Pulmonary artery endothelial cell (primary cell): ENCODE measurements at places on chromosomes 13 and 19. TPM values are rescaled to one million over a fixed set of nuclear protein-coding genes. Genes with fewer than 3 reads are reported as not detected.

CHAF1A gene
- total RNA-seq, result 23.1 and 29.8 TPM in 2 replicates

FAM216B gene
- not detected in 2 replicates for total RNA-seq

OR7D2 gene
- total RNA-seq, result not detected in 2 replicates

RDH8 gene
- not detected in 2 replicates for total RNA-seq

ZNF600 gene
- total RNA-seq, result 3.7 and 6.3 TPM in 2 replicates

GAPDHS gene
- not detected in 2 replicates for total RNA-seq

USHBP1 gene
- total RNA-seq, result 5.0 and 5.7 TPM in 2 replicates

GFY gene
- not detected in 2 replicates for total RNA-seq

TEX29 gene
- not detected in 2 replicates for total RNA-seq

ZNF865 gene
- total RNA-seq, result 0.67 and 0.86 TPM in 2 replicates
